RKO (cell line): ENCODE measurements at places on chromosomes 7 and 10.
A peak's percentile ranks its signal among the peaks of the same experiment; 100 is the strongest.

GRCh38 chr10:51215951-51216834, 141.9 kb downstream of the PRKG1 start:
- no peak for DNase-seq

DNA sequence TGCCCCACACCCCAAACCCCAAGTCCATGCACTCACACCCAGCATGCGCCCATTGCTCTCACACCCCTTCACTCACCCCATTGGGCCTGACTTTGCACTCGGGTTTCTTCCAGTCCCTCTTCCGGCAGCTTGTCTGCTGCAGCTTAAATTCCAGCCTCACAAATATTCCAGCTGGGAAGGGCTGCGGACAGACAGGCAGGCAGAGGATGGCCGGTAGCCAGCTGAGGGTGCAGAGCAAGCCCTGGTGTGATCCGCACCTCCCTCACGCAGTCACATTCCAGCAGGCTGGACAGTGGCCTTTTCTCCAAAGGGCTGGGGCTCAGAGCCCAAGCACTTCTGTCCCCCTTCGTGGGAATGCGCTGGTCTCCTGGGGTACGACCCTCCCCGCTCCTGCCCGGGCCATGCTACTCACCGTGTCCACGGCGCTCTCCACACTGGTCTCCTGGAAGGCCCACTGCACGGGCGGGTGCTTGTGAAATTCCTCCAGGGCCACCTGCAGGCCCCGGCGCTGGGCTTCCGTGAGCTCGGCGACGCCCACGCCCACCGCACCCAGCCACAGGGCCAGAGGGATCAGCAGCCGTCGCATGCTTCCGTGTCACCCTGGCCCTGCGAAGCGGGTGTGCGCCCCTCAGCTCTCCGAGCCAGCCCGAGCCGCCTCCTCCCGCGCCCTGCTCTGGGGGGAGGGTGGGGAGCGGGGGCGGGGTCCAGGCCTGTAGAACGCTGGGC, 1.2 kb downstream of the RARRES2 start:
- no peak for DNase-seq

DNA sequence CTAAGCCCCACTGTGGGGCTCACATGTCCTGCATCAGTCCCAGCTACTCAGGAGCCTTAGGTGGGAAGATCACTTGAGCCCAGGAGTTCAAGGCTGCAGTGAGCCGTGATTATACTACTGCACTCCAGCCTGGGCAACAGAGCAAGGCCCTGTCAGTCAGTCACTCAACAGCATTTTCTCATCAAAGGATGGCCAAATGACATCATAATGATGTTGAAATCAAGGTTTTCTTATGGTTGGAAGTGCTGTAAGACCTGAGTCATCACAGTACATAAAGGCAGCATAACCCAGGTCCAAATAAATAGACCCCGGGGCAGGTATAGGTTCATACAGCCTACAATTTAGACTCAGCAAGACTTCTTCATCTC, 341.1 kb downstream of the PARD3 start:
- DNase-seq = peak; percentile 45

- no peak for DNase-seq
These were observed 12.8 kb downstream of the MEIG1 start for GRCh38 chr10:14971867-14972448.

- peak; percentile 27 for DNase-seq
These were observed 67.3 kb downstream of the GLCCI1 start for GRCh38 chr7:8035647-8036518.

DNA sequence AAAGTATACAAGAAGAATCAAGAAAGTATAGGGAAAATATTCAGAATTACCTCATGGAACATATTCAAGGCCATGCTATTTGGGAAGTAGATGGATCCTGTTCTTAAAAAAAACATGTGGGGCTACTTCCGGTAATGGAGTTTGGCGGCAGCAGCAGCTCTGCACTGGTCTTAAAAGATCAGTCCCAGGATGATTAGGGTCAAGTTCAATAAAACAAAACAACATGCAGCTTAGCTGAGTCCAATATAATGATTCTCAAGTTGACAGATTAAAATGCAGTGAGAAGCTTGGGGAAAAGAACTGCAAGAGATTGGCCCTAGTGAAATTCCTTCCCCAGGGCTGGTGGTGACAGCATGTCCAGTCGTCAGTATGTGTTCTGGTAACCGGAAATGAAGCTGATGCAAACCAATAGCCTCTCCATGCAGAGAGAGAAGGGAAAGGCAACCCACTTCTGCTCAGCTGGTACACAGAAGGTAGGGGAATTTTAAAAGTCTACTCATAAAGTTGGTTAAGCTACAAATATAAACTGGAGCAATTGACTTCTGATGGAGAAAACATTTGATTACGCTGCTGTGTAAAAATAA, 305.1 kb upstream of the IMMP2L start:
- DNase-seq = no peak

- DNase-seq = no peak
These were observed 240.5 kb upstream of the RNF32 start for GRCh38 chr7:156400046-156400445.

DNA sequence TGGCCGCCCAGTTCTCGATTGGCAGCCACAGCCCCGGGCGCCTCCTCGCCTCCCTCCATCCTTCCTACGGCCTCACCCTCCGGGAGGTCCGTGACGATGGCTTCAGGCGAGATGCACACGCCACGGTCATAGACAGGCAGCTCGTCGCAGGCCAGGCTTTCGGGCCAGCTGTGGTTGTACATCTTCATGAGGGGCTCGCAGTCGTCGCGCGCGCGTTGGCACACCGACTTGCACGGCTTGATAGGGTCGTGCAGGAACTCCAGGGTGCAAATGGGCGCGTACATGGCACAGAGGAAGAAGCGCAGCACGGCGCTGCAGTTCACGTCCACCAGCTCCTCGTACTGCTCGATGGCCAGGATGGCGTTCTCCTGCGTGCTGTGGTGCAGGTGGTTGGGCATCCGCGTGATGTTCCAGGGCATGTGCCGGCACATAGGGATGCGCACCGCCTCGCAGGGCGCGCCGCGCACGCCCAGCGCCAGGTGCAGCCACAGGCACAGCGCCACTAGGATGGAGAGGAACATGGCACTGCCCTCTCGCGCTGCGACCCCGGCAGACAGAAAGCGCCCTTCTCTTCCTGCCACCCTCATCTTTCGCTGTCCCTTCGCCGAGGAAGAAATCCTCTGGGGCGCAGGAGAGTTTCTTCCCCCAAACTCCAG, 472 bp downstream of the SFRP4 start:
- DNase-seq = no peak

GRCh38 chr7:40419806-40420205, 285.0 kb downstream of the SUGCT start:
- DNase-seq = no peak

DNA sequence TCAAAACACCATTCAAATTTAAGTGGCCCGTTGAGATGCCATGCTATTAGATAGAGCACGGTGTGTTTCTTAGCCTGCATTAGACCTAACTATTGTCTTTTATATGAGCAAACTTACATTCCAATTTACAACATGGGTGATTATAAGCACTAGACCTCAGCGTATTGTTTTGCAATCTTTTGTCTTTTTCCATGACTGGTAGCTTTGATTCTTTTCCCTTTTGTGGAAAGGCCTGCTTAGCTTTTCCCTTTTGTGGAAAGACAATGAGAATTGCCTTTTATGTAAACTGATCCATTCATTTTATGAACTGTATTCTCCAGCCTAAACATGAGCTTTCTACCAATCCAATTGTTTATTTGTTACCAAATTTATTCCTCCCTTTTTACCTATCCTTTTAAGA, 823.1 kb downstream of the CCSER2 start:
- no peak for DNase-seq

GRCh38 chr10:112951359-112952281, 1.6 kb downstream of the TCF7L2 start:
- peak; percentile 83 for DNase-seq

- no peak for DNase-seq
These were observed 29.4 kb downstream of the WDR86 start for GRCh38 chr7:151380199-151381097.

DNA sequence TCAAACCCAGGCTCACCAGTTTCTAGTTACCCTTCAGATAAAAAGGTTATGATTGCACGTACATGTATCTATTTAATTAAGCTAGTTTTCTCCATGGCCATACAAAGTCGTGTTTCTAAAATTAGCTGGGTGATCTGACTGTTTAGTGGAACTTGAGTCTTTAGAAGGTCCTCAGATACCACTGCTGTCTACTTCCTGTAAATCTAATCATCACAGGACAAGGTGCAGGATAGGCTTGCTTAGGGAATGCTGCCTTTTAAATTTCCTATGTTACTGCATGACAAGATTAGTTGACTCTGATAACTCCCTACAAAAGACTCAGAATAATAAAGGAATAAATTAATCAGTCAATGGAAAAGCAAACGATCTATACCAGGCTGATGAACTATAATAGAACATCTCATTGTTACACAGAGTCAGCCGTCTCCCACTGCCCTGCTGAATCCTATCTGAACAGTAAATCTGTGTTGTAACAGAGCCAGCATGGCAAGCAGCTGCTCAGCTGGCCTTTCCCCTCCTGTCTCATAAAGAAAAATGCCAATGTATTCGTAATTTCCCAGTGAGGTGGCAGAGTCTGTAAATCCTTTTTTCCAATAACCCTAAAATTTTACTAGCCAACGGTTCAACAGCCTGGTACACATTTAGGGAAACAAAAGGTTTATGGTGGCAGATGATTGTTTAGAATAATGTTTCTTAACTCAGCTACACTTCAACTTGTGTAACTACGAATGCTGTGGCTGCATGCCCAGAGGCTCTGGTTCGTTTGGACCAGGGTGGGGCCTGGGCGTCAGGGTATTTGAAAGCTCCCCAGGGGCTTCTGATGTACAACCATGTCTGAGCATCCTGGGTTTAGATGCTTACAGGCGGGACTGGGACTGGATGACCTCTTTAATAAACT, 318.0 kb downstream of the PAXIP1 start:
- no peak for DNase-seq

DNA sequence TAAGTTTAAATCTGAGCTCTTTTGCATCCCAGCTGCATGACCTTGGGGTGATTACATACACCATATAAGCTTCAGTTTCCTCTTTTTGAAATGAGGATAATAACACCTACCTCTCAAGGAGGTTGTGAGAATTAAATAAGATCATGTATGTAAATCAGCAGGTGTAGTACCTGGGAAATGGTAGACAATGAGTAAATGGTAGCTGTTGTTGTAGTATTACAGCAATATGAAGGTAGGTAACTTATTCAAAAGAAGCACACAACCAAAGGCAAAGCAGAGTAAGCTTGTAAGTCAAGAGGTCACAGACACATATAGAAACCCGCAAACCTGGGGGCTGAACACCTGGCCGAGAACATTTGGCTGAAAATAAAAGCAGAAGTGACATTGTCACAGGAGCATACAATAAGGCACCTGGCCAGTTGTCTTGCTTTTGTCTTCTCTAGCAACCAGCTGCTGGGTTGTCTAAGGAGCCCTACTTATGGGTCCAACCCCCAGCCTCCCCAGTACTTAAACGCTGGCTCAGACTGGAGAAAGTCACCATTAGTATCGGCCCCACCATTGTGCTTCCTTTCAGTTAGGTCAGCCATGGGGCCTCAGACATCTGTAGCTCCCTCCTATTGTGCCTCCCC, 203.6 kb upstream of the MKLN1 start:
- no peak for DNase-seq

DNA sequence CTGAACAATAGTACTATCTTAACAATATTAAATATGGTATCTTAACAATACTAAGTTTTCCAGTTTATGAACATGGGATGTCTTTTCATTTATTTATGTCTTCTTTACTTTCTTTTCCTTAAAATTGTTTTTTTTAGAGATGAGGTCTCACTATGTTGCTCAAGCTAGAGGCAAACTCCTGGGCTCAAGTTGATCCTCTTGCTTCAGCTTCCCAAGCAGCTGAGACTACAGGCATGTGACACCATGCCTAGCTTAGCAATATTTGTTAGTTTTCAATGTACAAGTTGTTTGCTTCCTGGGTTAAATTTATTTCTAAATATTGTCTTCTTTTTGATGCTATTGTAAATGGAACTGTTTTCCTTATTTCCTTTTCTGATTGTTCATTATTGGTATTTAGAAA, 16.9 kb downstream of the CDH23 start:
- DNase-seq = no peak

DNA sequence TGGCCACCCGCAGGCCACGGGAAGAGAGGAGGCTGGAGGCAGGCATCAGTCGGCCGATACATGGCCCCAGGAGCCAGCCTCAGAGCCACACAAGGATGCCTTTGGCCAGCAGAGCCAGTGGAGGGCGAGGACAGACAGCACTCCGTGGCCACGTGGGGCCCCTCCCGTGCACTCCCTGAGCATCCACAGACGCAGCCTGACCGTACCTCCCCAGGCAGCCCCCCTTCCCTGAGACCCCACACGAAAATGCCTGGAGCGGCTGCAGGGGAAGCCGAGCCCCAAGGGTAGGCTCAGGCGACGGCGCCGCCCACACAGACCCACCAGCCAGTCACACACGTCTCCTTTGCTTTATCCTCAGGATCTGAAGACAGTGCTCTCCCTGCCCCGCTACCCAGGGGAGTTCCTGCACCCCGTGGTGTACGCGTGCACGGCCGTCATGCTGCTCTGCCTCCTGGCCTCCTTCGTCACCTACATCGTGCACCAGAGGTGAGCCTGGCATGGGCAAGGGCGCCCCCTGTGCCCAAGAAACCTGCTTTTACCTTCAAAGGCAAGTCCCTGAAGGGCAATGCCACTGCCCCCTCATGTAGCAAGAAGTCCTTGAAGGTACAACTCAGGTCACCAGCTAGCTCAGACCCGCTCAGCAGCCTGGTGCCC, 9.0 kb downstream of the ADGRA1 start:
- DNase-seq = no peak

- no peak for DNase-seq
These were observed 25.0 kb upstream of the WDR11 start for GRCh38 chr10:120825878-120826769.

DNA sequence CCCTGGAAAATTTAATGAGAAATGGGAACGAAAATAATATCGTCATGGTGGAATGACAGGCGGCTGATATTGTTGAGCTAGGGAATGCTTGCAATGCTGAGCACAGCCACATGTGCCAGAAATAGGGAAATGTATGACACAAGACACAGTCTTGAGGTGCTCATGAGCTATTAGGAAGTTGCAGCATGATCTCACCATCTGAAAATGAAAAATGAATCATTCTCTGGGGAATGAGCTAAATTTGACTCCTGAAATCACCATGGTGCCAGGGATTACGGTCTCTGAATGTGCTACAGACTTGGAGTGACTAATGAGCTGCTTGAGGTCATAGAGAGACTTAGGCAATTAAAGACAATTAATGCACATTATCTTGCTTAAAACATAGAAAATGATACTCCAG, 845.0 kb downstream of the CNTNAP2 start:
- DNase-seq = peak; percentile 99
